ENCODE measurements at places on chromosomes 3 and 15.

- DNase-seq: peak; percentile 5
Observed at GRCh38 chr3:33131331-33132018, 17.7 kb downstream of the CRTAP start.

DNA sequence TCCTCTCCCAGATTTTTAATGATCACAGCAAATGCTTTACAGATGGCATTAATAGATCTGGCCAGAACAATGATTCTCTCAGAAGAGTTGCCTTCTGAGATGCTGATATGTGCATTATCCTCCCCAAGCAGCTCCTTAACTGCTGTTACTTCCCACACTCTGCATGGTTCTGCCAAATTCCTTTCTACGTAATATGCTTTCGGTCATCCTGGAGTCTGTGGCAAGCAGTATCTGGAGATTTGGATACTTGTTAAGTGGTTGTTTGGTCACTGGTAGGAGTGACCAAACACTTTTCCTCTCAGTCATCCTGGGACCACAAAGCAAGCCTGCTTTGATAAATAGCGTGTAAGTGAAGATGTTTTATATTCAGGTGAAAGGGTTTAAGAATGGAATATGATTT, 71.1 kb upstream of the CCNL1 start:
- DNase-seq: no peak

- no peak for DNase-seq
Observed at GRCh38 chr15:45747426-45747825, 112.6 kb downstream of the SQOR start.

GRCh38 chr3:39361252-39361927, 21.8 kb upstream of the SLC25A38 start:
- no peak for DNase-seq

- no peak for DNase-seq
Observed at GRCh38 chr15:27353856-27354255, 382.9 kb downstream of the GABRG3 start.
